ENCODE measurements at places on chromosomes 16 and 17. TPM values are rescaled to one million over a fixed set of nuclear protein-coding genes. Genes with fewer than 3 reads are reported as not detected.

The CD300LG gene
- not detected for total RNA-seq

The TBC1D28 gene
- total RNA-seq: not detected

The MARCHF10 gene
- total RNA-seq: not detected

The KCNJ16 gene
- total RNA-seq: not detected

The NAGLU gene
- 18.3 TPM for total RNA-seq

The PRR35 gene
- total RNA-seq: not detected

The TLCD2 gene
- total RNA-seq: 0.11 TPM

The KCTD19 gene
- not detected for total RNA-seq
